ENCODE measurements at places on chromosomes 7 and 10.

- no peaks in the 10 kb centered on the region for H3K27me3 ChIP-seq
- DNase-seq, result no peak
- H3K36me3 ChIP-seq, result no peaks in the 10 kb centered on the region
- no peak overlapping the region for H3K4me3 ChIP-seq
- H3K27ac ChIP-seq, result no peak overlapping the region
These were observed 25.8 kb downstream of the FBXL13 start for GRCh38 chr7:103048833-103049232.

GRCh38 chr7:19665399-19666008 lies 43.3 kb downstream of the POLR1F start:
- H3K36me3 ChIP-seq, result no peaks in the 10 kb centered on the region
- H3K27me3 ChIP-seq, result no peaks in the 10 kb centered on the region
- no peak for DNase-seq

- no peak for DNase-seq
- H3K27ac ChIP-seq, result no peak overlapping the region
- no peaks in the 10 kb centered on the region for H3K4me1 ChIP-seq
- no peaks in the 10 kb centered on the region for H3K27me3 ChIP-seq
- no peaks in the 10 kb centered on the region for H3K36me3 ChIP-seq
These were observed 195.6 kb upstream of the GLI3 start for GRCh38 chr7:42432644-42433043.

DNA sequence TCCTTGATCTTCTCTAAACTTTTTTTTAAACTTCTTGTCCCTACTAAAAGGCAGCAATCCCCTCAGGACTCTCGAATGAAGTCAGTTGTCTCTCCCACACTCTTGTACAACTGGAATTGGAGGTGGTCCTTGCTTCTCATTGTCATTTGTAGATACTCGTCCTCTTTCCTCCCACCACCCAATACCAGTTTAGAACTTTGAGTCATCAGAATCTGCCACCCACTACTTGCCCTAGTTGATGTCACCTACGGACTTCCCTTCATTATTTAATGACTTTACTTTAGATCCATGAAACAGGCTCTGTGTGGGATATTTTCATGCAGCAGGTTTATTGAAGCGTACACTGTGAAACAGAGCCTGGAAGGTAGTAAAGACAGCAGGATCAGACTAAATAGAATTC lies 28.6 kb upstream of the LHFPL3 start:
- H3K27ac ChIP-seq, result no peak overlapping the region
- no peak for DNase-seq
- H3K4me3 ChIP-seq, result no peak overlapping the region
- H3K36me3 ChIP-seq, result no peaks in the 10 kb centered on the region
- H3K27me3 ChIP-seq, result peaks cover 3% of the 10 kb centered on the region

DNA sequence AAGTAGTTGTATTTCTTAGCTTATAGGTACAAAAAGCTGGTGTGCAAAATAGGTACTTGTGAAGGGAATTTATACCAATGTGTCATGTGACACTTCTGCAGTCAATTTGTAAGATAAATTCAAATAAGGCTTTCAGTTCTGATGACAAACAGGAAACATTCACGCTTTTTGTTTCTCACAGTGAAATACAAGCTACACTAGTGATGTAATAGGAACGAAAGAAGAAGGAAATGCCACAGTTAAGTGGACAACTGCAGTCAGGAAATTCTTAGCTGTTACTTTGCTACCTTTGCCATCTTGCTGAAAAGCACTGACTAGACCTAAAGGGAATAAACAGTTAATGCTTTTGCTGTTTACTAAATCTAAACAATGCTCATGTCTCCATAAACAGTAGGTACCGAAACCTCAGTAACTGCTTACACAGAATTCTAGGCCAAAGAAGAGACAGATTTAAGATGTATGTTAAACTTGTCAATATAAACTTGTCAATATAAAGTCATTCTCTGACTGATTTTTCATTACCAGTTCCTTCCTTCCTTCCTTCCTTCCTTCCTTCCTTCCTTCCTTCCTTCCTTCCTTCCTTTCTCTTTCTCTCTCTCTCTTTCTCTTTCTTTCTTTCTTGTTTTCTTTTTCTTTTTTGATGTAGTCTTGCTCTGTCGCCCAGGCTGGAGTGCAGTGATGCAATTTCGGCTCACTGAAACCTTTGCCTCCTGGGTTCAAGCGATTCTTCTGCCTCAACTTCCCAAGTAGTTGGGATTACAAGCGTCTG lies 10.1 kb downstream of the OTUD1 start:
- H3K36me3 ChIP-seq, result no peaks in the 10 kb centered on the region
- peaks cover 11% of the 10 kb centered on the region for H3K4me1 ChIP-seq
- no peak overlapping the region for H3K4me3 ChIP-seq
- no peaks in the 10 kb centered on the region for H3K27me3 ChIP-seq
- no peak for DNase-seq

DNA sequence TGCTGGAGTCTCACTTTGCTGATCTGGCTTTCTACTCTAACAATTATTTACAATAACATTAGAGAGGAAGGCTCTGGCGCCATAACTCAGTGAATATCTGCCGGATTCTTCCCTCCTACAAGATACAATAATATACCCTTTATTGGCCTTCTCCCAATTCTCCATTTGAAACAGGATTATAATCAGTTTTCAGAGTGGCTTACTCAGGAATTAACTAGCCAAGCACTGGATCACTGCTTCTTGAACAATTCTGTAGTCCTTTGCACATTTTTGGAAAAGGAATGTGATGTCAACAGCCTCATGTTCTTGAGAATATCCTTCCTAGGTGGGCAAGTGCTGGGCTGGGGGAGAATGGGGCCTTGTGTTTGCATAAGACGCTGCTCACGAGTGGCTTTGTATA lies 125.9 kb downstream of the HIPK2 start:
- DNase-seq, result no peak
- H3K27me3 ChIP-seq, result no peaks in the 10 kb centered on the region
- H3K36me3 ChIP-seq, result no peaks in the 10 kb centered on the region
- H3K4me3 ChIP-seq, result no peak overlapping the region
- no peaks in the 10 kb centered on the region for H3K4me1 ChIP-seq

GRCh38 chr10:100341953-100342626 lies 4.9 kb upstream of the SCD start:
- no peak overlapping the region for H3K27ac ChIP-seq
- H3K36me3 ChIP-seq, result no peaks in the 10 kb centered on the region
- peaks cover 18% of the 10 kb centered on the region for H3K4me1 ChIP-seq
- H3K4me3 ChIP-seq, result no peak overlapping the region
- no peaks in the 10 kb centered on the region for H3K27me3 ChIP-seq

DNA sequence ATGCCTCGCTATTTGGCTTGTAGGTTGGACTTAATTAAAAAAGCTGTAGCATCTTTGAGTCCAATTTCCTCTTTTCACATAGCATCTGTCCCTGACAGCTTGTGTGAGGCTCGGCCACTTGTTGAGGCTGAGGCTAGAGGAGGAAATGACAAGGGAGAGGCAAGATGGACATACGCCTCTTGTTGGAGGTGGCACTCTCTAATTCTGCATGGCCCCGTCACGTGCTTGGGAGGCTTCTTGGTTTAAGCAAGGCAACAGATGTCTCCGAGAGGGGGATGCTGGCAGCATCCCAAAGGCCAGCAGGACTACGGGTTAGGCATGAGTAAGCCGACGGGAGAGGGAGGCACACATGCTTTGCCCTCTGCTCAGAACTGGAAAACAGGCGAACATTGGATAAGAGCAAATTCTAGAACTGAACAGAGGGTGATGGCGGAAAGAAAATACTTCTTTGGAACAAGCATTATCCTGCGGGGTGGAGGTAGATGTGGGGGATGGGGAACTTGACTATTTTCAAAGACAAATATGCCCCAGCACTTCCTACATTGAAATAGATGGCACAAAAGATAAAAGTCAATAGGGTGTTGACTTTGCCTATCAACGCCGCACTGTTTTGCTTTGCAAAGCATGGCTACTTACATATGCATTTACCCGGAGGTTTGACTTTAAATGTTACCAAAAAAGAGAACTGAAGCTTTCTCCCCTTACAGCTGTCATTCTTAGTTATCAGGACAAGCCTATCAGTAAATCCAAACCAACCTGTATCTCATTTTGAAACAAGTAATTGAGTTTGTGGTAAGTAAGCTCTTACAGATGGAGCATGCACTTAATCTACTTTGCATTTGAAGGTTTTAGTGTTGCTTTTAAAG lies 94.8 kb downstream of the CHN2 start:
- no peak overlapping the region for H3K27ac ChIP-seq
- H3K4me1 ChIP-seq, result peaks cover 18% of the 10 kb centered on the region
- H3K4me3 ChIP-seq, result no peak overlapping the region
- no peaks in the 10 kb centered on the region for H3K36me3 ChIP-seq

DNA sequence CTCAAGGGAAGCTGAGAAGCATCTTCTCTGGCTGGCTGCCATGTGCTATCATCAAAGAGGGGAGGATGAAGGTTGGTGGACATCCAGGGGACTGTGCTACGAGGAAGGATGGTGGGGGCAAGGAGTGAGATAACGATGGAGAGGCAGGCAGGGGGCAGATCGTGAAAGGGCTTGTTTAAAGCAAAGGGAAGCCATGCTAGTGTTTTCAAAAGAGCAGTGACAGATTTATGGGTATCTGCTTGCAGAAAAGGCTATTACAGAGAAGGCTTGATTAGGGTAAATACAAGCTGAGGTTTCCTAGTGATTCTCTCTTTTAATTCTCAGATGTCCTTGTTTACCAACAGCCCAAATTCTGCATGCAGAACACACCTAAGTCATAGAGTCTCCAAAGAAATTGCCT lies 88.9 kb upstream of the MKX start:
- no peaks in the 10 kb centered on the region for H3K36me3 ChIP-seq
- no peak for DNase-seq
- H3K27ac ChIP-seq, result no peak overlapping the region

GRCh38 chr7:17677408-17677807 lies 262.9 kb downstream of the SNX13 start:
- no peak overlapping the region for H3K4me3 ChIP-seq
- H3K4me1 ChIP-seq, result no peaks in the 10 kb centered on the region
- H3K36me3 ChIP-seq, result no peaks in the 10 kb centered on the region
- H3K27ac ChIP-seq, result no peak overlapping the region

DNA sequence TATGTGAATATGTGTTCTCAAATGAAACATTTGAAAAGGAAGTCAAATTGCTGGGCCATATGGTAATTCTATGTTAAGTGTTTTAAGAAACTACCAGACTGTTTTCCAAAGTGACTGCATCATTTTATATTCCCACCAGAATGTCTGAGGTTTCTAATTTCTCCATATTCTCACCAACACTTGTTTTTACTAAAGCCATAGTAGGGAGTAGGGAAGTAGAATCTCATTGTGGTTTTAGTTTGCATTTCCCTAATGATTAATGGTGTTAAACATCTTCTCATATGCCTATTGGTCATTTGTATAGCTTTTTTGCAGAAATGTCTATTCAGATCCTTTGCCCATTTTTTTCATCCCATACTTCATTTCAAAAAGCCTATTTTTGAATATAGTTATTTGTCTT lies 9.1 kb upstream of the SEMA4G start:
- H3K4me3 ChIP-seq, result no peak overlapping the region
- H3K27ac ChIP-seq, result no peak overlapping the region
- no peaks in the 10 kb centered on the region for H3K4me1 ChIP-seq
- peaks cover 78% of the 10 kb centered on the region for H3K36me3 ChIP-seq
- DNase-seq, result no peak

All from DND-41 (cell line).